Activated CD4-positive, alpha-beta T cell treated with anti-CD3 and anti-CD28 coated beads, Interleukin-2, amount 50 U/mL, for 4 hours (primary cell): ENCODE measurements at places on chromosomes 16 and 17.

- no peak for DNase-seq
These were observed 563 bp downstream of the ZACN start for GRCh38 chr17:76079535-76079955.

DNA sequence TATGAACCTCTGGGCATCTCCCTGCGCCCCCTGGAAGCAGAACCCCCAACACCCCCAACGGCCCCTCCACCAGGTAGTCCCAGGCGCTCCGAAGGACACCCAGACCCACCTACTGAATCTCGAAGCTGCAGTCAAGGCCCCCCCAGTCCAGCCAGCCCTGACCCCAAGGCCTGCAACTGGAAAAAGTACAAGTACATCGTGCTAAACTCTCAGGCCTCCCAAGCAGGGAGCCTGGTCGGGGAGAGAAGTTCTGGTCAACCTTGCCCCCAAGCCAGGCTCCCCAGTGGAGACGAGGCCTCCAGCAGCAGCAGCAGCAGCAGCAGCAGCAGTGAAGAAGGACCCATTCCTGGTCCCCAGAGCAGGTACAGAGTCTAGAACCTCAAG, 1.5 kb downstream of the BCL6B start:
- no peak for DNase-seq

- no peak for DNase-seq
These were observed 7.5 kb upstream of the RASD1 start for GRCh38 chr17:17503566-17504130.

DNA sequence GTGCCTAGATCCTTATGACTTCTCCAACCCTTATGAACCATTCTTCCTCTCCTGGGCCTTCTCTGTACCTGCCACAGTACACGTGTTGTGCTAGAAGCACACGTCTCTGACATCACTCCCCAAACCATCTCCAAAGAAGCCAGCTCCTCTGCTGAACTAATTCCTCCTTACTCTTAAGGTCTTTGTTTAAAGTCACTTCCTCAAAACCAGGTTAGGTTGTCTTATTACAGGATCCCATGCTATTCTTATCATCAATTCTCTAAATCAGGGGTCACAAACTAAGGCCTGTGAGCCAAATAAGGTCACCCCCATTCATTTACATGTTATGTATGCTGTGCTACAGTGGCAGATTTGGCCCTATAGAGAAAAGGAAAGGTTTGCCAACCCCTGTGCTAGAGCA, 4.0 kb downstream of the SUPT6H start:
- no peak for DNase-seq

DNA sequence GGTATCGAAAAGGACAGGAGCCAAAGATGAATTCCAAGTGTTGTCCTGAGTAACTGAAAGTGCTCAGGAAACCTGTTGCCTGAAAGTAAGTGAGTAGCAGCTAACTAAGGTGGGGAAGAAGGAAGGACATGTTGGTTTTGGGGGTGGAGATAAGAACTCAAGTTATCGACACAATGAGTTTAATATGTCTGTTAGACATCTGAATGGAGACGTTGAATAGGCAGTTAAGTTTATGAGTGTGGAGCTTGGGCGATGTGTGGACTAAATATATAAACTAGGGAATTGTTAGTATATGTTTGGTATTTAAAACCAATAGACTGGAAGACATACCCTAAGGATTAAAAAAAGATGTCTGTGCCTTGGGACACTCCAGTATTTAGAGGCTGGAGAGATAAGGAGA, 82.7 kb upstream of the ASIC2 start:
- no peak for DNase-seq

- peak; percentile 58 for DNase-seq
These were observed 3.7 kb upstream of the MYL4 start for GRCh38 chr17:47205419-47205963.

GRCh38 chr16:89905511-89906139, 13.0 kb upstream of the MC1R start:
- DNase-seq = no peak

DNA sequence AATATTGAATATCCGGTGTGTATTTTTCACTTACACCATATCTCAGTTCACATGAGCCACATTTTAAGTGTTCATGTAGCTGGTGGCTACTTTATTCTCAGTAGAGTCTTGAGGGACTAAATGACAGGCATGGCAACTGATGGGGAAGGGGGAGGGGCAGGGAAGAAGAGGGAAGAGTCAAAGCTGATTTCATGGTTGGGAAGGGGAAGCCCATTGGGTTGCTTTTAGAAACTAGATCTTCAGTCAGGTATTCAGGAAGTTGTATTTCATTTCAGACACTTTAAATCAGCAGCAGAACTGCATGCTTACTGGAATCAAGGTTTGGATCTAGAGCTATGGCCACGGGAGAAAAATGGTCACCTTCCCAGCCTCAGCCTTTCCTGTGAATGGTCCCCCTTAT, 2.9 kb upstream of the WIPI1 start:
- DNase-seq = no peak
